ENCODE measurements at places on chromosomes 4 and X. TPM values are rescaled to one million over a fixed set of nuclear protein-coding genes. Genes with fewer than 3 reads are reported as not detected.

DNA sequence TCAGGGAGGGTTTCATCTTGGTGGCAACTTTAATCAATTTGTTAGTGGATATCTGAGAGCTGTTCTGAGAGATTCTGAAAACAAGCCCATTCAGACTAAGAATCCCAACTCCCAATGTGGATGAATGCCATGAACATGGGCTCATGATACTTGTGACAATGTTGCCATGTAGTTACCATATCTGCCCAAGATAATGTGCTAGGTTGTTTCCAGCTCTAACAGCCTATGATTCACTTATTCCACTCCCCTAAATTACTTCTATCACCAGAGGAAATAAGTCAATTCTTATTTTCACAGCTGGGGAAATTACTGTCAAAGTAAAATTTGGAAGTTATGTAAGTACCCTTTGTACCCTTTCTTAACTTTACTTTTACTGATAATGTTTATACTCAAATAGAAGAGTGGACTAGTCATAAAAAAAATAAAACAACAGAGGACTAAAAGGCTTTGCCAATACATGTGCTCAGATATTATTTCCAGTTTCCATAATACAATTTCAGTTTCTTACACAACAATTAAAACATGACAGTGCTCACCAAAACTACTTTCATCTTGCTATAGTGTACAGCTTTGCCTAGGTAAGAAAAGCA is 1101.7 kb upstream of the INTU start:
- DNase-seq = no peak

DNA sequence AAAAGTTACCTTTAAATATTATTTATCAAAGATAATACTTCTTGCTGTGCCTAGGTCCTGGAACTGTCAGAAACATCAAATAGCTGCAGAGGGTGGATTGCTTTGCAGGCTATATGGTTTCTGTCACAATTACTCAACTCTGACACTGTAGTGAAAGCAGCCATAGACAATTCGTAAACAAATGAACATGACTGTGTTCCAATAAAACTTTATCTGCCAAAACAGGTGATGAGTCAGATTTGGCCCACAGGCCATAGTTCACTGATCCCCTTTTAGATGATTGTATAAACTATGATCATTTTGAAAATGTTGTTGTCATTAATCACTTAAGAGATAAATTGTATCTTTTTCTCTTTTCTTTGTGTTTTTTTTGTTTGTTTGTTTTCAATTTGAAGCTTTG is 8.4 kb upstream of the MEPE start:
- no peak for DNase-seq

DNA sequence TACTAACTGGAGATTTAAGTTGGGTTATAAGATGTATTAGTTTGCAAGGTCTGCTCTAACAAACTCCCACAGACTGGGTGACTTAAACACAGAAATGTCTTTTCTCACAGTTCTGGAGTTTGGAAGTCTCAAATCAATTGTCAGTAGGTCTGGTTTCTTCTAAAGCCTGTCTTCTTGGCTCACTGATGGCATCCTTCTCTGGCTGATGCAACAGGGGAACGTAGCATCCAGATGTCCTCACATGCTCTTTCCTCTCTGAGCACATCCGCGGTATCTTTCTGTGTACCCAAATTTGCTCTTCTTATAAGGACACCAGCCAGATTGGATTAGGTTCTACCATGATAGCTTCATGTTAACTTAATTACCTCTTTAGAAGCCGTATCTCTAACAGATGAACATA is 63.2 kb upstream of the BMP3 start:
- DNase-seq = no peak

DNA sequence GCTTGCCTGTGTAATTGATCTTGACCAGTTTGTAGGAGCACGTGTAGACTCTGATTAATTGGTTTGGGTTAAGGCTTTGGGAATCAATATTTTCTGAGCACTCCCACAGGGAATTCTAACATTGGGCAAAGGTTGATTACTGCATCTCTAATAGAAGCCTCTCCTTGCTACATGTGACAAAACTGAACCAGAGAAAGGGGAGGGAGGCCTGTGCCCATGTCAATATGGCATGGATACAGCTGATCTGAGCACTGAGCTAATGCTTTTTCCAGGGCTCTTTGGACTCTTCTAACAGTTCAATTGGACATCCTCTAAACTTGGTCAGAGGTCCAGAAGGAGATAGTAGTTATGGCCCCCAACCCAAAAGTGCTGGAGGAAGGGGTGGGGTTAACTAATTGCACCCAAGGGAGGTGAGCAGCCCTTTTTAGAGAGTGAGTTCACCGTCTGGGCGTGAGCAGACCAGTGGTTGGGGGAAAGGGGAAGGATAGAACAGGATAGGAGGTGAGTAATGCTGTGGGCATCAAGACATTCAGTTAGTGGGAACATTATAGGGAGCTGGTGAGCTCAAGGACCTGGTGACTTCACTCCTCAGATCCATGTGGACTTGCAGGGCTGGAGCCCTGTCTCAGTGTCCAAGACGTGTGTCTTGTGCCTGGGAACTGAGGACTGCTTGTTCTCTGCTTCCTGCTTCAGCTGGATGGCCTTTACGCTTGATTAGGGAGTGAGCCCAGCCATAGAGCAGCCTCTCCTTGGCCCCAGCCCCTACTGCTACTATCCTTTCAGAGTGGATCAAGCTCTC is 22.8 kb downstream of the MSN start:
- DNase-seq = no peak

GRCh38 chr4:138088449-138089208 is 153.5 kb downstream of the SLC7A11 start:
- DNase-seq = no peak

DNA sequence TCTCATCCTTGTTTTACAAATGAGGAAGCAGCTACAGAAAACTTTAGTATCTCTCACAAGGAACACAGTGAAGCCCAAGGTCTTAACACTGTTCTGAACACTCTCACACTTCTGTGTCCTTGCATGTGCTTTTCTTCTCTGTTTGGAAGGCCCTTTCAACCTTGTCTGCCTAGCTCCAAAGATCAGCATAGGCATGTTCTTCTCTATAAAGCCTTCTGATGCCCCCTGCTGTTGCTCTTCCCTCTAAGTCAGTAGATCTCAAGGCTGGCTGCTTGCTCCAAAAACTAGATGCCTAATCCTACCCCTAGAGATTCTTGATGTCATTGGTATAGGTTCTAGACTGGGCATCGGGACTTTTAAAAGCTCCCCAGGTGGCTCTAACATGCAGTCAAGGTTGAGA is 5.9 kb downstream of the APOO start:
- DNase-seq = peak; percentile 54

GRCh38 chr4:152679414-152680281 is at the start of gene TMEM154:
Gene TMEM154 (minus strand): TSS chr4:152679997. CDS start chr4:152679933, 64 bp downstream.
- peak; percentile 51 for DNase-seq

DNA sequence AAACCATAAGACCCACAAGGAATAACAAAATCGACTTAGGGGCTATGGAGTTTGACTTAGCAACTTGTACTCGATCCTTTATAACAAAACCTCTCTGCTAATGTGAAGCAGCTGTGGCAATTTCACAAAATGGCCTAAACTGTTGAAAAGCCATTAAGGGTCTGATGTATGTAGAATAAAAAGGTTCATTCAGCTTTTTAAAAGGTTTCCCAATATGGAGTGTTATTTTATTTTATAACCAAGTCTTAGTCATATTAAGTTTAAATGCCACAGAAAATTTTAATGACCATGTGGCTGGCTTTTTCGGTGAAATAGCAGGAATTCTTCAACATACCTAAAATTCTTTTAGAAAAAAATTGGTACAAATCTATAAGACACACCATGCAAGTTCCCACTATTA is 291.8 kb upstream of the HAND2 start:
- DNase-seq = no peak

DNA sequence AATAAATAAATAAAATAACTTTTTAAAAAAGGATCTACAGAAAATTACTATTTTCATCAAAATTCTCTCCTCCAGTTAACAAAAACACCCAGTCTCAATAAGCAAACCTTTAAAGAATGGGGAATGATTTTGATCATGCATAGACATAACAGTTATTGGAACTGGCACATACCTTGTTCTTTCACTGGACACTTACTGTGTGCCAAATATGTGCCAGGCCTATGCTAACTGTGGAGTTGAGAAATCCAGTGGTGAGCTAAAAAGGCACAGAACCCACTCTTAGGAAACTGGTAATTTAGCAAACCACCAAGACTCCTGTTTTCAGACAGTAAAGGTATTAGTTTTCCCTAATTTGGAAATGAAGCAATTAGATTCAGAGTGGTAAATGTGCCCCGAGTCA is 39.1 kb downstream of the CLOCK start:
- no peak for DNase-seq

DNA sequence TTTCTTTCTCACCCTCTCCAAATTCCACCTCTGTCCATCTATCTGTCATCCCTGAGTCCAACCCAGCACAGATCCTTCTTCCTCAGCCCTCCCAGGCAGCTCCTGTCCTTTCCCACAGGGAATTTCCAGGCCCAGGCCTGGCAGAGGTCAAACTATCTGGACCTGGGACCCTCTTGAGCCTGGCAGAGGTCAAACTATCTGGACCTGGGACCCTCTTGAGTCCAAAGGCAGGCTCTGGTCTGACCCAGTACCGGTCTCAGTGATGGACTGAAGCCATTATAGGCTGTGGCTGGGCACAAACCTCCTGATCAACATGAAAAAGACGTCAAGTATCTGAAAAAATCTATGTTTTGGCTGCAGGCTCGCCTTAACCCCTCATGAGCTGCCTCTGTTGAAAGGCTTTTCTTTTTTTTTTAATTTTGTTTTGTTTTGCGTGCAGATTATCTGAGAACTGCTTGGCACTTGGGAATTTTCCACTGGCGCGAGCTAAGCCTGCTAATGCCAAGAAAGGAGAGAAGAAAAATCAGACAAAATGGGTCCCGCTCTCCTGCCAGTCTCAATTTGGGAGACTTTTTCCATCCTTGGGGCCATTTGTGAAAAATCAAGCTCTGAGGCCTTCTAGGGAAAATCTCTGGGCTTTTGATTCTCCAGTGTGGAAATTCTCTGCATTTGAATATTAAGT is 31.2 kb downstream of the MSX1 start:
- DNase-seq = no peak

DNA sequence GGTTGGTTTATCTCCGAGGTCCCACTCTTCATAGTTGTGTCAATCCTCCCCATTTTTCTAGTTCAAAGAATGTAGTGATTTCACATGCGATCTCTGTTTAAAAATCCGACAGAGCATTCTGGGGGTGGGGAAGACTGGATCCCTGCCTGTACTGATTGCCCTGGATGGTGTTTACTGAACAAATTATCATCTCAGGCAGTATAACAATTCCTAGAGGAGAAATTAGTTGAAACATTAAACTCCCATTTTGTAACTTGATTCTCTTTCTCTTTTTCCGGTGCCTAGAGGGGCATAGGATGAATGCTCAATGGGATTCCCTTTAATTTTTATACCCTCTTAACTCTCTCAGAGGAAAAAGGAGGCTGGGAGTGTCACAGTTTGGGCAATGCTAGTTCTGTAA is 10.0 kb upstream of the CWH43 start:
- no peak for DNase-seq

DNA sequence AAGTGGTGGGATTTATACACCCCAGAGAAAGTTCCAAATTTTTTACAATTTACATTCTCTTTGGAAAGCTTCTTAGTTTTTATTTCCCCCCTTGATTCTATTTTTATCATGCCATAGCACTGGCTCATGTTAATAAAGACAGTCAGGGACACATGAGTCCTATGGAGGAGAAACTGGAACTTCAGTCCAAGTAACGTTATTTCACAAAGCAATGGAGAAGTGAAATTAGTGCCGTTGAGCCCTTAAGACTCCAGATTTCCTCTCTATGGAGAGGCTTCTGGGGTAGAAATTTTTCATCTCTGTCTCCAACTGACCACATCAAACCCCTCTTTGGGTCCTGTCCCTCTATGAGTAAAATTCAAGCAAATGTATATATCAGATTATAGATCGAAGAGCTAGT is 12.8 kb upstream of the TASL start:
- DNase-seq = no peak

- no peak for DNase-seq
Measured at GRCh38 chr4:97496298-97496873, 646.9 kb downstream of the STPG2 start.

DNA sequence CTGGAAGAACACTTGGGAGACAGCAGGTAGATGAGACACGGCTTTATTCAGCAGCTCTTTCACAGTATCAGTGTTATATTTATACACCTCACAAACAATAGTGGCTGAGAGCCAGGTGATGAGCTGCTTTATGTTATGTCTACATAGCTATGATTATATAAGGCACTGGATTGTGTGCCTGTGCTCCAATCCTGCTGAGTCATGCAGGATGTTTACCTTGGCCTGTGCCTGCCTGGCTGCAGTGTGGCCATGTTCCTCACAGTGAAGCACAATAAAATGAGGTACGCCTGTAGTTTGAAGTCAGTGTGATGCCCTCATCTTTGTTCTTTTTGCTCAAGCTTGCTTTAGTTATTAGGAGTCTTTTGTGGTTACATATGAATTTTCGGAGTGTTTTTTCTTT is 31.3 kb downstream of the CXCL13 start:
- DNase-seq = no peak

- DNase-seq = no peak
Measured at GRCh38 chr4:139988863-139989765, 164.9 kb downstream of the MAML3 start.

DNA sequence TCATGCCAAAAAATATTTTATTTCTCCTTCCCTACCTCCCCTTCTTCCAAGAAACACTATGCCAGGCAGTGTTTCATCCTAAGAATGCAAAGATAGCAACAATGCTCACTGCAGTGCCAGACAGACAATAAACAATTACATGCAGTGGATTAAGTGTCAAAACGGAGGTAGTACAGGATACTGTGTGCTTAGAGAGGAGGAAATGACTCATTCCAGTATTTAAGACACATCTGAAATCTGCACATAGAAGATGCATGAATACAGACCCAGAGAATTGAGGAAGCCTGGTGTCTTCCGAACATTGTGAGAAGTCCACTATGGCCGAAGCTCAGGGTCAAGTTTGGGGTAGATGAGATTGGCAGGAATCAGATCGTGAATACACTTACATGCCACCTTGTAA is 326.4 kb downstream of the PPP3CA start:
- DNase-seq = no peak

GRCh38 chr4:167717495-167717894 is 374.8 kb upstream of the ANXA10 start:
- no peak for DNase-seq

- DNase-seq = no peak
Measured at GRCh38 chr4:71251261-71251660, 87.6 kb upstream of the SLC4A4 start.

DNA sequence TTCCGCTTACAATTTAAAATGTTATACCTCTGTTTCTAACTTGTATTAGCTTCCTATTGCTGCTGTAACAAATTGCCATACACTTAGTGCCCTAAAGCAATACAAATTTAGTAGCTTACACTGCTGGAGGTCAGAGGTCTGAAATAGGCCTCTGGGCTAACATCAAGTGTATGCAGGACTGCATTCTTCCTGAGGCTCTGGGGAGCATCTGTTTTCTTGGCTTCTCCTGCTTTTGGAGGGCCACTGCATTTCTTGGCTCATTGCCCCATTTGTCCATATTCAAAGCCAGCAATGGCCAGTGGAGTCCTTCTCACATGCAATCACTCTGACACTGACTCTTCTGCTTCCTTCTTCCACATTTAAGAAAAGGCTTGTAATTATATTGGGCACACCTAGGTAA is 639.8 kb upstream of the INTU start:
- no peak for DNase-seq

The UGT2B11 gene
- not detected for polyA plus RNA-seq

The DMP1 gene
- not detected for polyA plus RNA-seq

The DGKK gene
- not detected for polyA plus RNA-seq

The FREM3 gene
- polyA plus RNA-seq = 0.01 TPM

The MAGEE2 gene
- polyA plus RNA-seq = not detected

The RNF150 gene
- 22.8 TPM for polyA plus RNA-seq

The IRS4 gene
- polyA plus RNA-seq = not detected
